ENCODE measurements at places on chromosomes 12 and 14.

GRCh38 chr12:94178054-94178453, 29.7 kb downstream of the PLXNC1 start:
- no peak for DNase-seq

DNA sequence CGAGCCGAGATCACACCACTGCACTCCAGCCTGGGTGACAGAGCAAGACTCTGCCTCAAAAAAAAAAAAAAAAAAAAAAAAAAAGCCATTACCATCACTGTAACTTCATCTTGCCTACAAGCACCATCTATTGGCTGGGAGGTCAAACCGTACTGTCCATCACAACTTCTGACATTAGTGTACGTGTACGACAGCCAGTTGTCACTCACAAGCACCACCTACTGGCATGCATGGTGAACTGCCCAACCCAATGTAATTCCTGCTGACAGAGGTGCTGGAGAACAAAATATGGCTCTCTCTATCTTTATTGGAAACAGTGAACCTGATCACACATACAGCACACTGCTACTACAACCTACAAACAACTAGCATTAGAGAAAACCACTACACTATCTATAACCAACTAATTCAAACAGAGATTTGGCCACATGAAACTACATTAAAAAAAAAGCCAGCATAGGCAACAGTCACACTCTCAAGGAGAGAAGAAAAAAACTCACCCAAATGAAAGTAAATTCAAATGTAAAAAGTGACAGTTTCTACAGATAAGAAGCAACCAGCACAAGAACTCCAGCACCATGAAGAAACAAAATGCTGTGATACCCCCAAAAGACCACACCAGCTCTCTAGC, 82.3 kb downstream of the PUS7L start:
- no peak for DNase-seq

- DNase-seq, result no peak
These were observed 34.1 kb downstream of the TMCC3 start for GRCh38 chr12:94616203-94616729.

- no peak for DNase-seq
These were observed 7.6 kb upstream of the ORAI1 start for GRCh38 chr12:121618659-121619233.

- peak; percentile 71 for DNase-seq
These were observed 201.0 kb upstream of the DIO3 start for GRCh38 chr14:101360054-101360911.

DNA sequence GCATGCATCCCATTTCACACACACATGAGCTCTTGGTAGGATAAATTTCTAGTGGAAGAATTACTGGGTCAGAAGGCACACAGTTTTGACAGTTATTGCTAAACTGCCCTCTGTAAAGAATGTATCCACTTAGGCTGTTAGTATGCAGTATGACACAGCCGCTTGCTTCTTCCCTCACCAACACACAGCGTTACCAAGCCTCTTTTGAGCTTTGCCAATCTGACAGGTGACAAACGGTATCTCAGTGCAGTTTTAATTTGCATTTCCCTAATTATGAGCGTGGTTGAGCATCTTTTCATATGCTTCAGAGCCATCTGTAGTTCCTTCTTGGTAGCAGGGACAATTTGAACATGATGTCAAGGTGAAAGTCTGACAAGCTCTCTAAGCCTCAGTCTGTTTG, 42.9 kb downstream of the HRK start:
- DNase-seq, result no peak

- DNase-seq, result no peak
These were observed 29.3 kb downstream of the FGD6 start for GRCh38 chr12:95187865-95188415.

- no peak for DNase-seq
These were observed 145.6 kb upstream of the NCOR2 start for GRCh38 chr12:124713041-124713435.

- no peak for DNase-seq
These were observed 371.8 kb downstream of the BTG1 start for GRCh38 chr12:91773749-91774429.

DNA sequence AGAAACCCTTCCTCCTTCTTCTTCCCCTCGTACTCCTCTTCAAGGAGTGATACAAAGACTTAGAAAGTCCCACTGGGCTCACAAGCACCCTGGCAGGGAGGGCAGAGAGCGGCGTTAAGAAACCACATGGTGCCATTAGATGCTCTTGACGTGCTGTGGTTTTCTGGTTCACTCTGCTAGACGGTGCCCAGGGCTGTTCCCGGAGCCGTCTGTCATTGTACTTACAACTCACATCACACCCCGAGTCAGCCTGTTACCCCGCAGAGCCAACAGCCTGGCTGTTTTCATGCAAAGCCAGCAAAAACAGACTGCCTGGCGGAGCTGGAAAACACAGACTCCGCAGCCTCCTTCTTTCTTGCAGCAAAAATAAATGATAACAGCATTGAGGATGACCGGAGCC, 232.6 kb upstream of the TBX3 start:
- DNase-seq, result peak; percentile 96

DNA sequence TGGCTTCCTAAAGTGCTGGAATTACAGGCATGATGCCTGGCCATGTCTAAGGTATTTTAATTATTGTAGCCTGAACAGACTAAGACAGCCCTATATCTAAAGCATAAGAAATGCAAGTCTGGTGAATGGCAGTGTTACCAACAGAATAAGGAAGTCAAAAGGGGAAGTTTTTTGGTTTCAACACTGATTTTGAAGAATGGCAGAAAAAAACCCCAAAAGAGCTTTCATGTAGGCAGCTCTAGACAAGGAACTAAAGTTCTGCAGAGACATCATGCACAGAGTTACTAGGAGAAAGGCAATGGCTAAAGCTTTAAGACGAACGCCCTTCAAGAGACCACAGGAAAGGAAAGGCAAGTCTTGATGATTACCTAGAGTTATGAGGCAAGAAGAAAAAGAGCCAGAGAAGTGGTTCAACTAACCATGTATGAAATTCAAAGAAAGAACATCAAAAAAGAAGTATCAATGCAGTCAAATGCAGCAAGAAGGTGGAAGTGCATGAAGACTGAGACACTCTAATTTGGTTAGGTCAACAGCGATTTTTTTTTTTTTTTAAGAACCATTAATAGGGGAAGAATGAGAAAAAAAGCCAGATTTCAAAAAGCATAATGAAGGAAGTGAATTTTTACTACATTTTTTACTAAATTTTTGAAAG, 50.8 kb downstream of the RPS6KA5 start:
- no peak for DNase-seq

DNA sequence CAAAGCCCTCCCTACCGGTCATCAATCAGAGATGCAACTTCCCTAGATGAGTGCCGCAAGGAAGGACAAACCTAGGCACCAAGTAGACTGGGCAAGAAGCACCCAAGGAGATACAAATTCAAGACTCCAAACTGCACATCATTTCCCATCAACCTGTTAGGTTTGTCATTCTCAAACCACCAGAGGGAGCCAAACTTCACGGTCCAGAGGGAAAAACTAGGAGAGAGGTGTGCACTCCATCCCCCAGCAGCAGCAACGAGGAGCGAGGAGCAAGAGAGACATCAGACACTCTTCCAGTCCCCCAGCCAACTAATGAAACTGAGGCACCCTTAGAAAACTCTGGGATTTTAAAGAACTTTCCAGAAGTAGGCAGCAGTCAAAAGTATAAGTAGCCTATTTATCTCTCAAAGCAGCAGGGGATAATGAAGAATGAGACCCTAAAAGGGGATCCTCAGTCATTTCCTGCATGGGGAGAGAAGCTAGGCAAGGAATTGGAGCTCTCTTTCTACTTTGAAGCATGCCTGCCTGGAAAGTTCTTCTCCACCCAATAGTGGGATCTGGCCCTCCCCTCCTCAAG, 37.0 kb upstream of the NT5DC3 start:
- peak; percentile 13 for DNase-seq

DNA sequence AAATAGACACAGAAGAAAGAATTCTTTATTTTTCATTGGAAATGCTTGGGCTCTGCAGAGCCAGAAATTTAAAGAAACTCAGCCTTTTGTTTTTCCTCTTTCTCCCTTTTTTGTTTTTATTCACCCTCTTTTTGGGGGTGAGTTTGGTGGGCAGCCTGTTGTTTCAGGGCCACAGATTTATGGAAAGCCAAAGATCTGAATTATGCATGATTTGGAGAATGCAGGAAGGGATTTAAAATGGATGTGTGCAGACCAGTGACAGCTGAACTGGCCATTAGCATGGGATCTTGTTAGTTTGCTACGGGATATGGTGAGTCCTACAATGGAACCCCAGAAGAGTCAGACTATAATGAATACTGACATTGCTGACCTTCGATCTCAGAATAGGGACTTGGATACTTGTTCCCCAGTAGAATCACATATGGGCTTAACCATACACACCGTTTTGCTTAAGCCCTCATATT, 7.7 kb upstream of the ATXN2 start:
- DNase-seq, result no peak

DNA sequence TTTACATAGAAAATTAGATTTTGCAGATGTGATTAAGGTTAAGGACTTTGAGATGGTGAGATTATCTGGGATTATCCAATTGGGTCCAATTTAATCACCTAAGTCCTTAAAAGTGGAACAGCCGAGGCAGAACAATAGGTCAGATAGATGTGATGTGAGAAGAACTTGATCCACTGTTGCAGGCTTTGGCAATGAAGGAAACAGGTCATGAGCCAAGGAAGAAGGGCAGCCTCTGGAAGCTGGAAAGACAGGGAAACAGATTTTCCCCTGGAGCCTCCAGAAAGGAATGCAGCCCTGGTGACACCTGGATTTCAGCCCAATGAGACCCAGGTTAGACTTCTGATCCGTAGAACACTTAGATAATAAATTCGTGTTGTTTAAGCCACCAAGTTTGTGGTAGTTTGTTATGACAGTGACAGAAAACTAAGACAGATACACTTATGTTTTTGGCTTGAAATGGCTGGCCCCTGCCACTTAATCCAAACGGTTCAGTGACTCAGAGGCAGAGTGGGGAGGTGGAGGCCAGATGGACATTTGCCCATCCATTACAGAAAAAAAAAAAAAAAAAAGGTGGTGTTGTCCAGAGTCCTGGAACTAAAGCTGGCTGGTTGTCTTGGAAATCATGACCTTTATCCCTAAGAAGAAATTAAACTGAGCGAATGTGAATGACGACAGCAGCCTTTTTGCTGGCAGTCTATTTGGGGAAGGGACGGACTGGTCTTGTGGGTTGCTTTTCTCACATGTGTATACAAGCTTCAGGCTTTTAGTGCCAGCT, 181.9 kb upstream of the NRXN3 start:
- no peak for DNase-seq

DNA sequence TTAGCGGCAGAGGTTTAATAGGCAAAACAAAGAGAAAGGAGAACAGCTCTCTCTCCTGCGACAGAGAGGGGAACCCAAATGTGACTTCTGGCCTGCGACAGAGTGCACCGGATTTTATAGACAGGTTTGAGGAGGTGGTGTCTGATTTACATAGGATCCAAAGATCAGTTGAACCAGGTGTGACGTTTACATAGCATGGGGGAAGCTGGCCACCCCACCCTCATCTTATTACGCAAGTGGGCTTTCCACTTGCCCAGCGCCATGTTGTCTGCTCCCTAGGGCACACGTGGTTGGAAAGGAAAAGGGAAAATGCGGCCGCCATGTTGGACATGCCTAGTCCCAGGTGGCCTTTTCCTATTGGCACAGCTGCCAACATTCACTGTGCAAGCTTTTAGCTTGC, 17.4 kb downstream of the BCL2L14 start:
- no peak for DNase-seq

DNA sequence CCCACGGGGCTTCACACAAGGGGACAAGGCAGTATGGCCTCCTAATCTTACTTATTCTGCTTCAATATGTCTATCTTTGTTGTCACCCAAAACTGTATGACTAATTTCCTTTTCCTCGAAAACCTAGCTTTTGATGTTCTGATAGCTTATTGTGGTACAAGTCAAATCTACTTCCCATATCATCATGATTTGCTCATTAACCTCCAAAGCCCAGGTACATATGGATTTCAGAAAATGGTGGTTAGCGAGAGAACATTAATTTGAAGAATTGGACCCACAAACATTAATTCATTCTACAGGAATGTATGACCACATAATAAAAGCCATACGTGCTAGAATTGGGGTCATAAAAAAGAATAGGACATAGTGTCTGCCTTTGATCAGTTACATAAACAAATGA, 412.5 kb downstream of the CCDC91 start:
- DNase-seq, result no peak

GRCh38 chr14:79534703-79535353, 676.5 kb downstream of the DIO2 start:
- no peak for DNase-seq

GRCh38 chr12:121577443-121578180, 3.2 kb downstream of the KDM2B start:
- DNase-seq, result no peak

- DNase-seq, result no peak
These were observed 52.7 kb downstream of the SMOC1 start for GRCh38 chr14:69931960-69932359.

GRCh38 chr14:89767131-89767530, 187.4 kb downstream of the EFCAB11 start:
- no peak for DNase-seq

DNA sequence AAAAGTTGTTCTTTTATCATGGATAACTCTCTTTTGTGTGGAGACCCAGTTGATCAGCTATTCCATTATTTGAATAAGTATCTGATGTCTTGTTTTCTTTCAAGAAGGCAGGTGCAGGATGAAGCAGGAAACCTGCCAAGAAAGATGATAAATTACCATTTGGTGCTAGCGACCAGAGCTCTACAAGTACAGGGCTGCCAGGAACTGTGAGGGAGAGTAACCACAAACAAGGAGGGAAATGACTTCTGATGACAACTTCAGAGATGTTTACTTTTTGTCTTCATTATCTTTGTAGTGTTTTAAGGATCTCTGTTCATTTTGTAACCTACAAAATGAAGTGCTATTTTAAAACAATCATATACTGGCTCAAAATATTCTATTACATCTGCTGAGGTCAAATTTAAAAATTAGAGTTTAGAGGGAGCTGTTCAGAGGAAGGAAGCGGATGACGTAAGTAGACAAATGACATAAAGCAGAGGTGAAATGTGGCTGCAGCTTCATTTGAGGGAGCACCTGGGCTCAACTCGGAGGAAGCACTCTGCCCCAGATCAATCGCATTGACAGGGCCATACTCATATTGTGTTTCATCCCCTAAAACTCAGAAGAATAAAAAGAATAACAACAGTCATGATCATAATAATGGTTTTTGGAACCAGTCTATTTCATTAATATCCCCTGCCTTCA, 226.8 kb downstream of the C12orf42 start:
- DNase-seq, result peak; percentile 98

Data from DMS79 (cell line).